ENCODE measurements at places on chromosomes 7 and 10.

DNA sequence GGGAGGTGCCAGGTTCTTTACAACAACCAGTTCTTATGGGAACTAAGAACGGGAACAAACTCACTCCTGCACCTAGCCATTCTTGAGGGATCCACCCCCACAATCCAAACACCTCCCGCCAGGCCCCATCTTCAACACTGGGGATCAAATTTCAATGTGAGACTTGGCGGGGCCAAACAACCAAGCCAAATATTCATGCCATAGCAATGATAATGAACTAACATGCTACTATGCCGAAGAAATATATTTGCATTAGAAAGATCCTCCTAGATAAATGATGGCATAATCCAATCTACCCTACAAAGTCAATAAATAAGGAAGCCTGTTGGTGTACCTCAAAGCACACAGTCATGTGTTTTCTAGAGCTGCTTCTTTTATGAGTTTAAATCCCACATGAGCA, 57.6 kb downstream of the CCDC71L start:
- no peak for DNase-seq

GRCh38 chr7:119413314-119413805, 859.6 kb upstream of the KCND2 start:
- no peak for DNase-seq

- DNase-seq, result no peak
Observed at GRCh38 chr10:88680958-88681357, 16.7 kb downstream of the LIPF start.

DNA sequence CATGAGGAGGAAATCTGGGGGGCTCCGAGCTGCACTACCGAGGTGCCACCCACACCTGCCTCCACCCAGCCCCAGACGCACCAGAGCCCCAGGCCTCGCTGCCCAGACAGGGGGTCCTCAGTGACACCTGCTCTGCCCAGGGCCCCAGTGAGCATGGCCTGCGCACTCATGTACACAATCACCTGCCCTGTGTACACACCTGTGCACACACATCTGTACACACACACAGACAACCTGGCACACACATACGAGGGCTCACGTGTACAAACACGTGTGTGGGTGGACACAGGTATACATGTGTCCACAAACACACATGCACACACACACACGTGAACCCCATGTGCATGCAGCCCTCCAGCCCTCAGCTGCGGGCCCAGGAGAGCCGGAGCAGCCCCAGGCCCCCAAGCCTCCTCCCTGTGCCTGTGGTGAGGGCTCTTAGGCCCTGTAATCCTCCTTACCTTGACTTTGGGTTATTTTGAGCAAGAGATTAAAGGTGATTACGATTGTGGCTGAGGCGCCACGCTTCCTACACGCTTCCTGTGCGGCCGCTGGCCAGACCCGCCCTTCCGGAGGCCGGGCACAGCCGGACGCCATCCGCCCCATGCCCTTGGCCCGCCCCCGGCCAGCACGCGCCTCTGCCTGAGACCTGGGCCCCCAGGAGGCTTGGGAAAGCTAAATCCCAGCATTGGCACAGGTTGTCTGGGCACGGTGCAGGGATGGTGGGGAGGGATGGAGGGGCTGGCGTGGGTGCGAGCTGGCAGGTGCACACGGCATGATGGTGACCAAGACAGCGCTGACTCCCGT, 71.9 kb downstream of the ELFN1 start:
- peak; percentile 14 for DNase-seq

Data from activated T-helper 2 cell treated with anti-CD3 and anti-CD28 coated beads, Interferon-gamma antibody, Interleukin-2, Interleukin-4, amounts not matched to agents 10 μg/mL and 5 μg/mL and 100 μg/mL, durations not matched to agents 14 hours and 24 hours and 36 hours (primary cell).